ACHN (cell line): ENCODE measurements at places on chromosomes 7 and 10.

- no peak for DNase-seq
Observed at GRCh38 chr7:148218603-148219002, 372.0 kb upstream of the C7orf33 start.

DNA sequence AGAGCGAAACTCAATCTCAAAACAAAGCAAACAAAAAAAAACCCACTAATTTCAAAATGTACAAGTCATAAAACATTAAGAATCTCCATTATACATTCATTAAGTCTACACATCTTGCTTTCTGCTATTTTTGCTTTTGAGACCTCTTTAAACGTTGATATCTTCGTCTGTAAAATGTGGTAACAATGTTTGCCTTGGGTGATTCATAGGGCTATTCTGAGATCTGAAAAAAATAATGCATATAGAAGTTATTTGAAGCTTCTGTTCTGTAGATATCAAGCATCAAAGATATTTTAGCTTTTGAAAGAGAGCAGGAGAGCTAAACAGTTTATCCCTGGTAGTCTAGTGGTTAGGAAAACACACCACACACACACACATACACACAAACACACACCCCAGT lies 158.1 kb upstream of the PLXDC2 start:
- DNase-seq, result no peak

DNA sequence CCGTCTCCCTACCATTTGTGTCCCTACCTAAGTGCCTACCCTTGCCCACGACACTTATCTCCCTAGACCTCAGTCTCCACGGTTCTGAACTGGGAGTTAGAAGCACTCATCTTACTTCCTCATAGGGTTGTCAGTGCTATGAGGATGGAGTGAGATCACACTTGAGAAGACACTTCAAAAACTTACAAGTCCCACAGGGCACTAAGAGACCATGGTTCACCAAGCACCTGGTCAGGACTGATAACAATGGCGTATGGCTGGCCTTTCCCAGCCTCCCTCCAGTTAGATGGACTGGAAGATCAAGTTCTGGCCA lies 43.2 kb downstream of the KCNMA1 start:
- no peak for DNase-seq

DNA sequence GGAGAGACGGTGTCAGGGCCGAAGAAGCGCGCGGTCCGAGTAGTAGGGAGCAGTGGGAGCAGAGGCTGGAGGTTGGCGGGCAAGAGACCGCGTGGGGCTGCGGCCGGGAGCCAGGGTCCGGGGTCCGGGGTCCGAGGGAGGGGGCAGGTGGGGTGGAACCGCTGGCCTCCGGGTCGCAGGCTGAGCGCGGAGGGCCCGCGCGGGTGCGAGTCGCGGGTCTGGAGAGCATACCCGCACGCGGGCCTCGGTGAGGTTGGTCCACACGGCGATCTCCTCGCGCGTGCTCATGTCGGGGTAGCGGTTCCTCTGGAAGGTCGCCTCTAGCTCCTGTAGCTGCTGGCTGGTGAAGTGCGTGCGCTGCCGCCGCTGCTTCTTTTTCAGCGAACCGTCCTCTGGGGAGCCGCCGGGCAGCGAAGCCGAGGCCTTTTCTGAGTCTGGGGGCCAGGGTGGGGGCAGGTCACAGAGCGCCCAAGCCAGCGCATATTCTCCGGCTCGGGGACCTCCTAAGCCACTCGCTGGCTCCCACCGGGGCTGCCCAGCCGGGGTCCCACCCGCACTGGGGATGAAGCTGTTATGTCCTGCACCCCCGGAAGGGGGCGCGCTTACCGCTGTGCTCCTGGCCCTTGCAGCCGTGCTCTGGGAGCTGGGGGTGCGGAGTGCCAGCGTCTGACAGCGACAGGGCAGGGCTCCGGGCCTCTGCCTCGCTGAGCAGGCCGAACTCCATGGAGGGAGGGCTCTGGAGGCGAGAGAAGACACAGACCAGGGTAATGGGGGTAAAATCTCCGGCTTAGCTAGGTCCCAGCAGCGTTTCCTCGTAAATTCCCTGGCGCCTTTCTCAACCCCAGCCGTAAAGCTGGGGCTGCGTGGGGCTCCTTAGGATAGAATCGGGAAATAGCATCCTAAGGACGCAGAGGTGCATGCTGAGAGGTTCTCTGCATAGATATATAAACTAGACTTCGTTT lies 5.5 kb downstream of the ELOVL3 start:
- DNase-seq, result peak; percentile 71

DNA sequence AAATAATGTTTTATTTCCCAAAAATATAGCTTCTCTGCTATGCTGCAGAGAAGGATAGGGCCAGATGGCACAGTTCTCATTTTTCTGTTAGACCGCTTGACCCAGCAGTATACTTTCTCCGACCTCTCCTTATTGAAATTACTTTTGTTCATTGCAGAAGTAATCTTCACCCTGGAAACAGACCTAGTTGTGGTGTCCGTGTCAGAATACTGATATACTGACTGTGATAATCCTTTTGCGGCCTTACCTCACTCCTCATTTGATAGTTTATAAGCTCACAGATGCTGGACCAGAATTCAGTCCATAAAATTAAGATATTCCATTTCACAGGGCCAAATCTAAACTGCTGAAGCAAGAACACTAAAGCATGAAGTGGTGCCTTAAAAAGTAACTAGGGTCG lies 260.6 kb upstream of the DKK1 start:
- DNase-seq, result no peak

DNA sequence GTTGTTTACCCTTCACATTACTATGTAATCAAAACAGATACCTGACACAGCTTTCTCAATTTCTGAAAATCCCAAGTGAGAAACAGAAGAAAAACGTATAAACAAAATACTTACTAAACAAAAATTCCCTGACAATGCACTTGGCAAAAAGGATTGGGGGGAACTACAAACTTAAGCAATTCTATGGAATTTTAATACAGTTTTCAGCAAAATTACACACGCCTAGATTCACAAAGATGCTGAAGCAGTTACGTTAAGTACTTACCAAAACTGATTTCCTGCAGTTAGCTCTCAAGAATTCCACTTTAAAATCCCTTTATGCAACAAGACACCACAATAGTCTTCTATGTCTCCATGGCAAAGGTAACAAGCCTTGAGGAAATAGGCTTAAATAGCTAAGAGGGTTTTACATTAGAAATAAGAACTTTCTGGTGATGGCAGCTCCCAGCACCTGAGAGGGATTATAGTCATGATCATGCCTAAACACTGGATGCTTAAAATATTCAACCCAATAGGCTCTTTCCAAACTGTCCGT lies 10.8 kb downstream of the TOMM7 start:
- DNase-seq, result no peak

- DNase-seq, result no peak
Observed at GRCh38 chr7:71191771-71192170, 59.8 kb downstream of the GALNT17 start.

- DNase-seq, result no peak
Observed at GRCh38 chr7:72710983-72711382, 117.0 kb downstream of the TYW1B start.

- no peak for DNase-seq
Observed at GRCh38 chr10:113319479-113319878, 233.4 kb upstream of the HABP2 start.

GRCh38 chr10:30591249-30591670 lies 38.3 kb downstream of the LYZL2 start:
- peak; percentile 34 for DNase-seq

GRCh38 chr10:4519658-4520402 lies 306.2 kb upstream of the AKR1E2 start:
- no peak for DNase-seq

GRCh38 chr7:150410680-150411346 lies 31.7 kb downstream of the ZNF775 start:
- peak; percentile 78 for DNase-seq

GRCh38 chr7:139566075-139566474 lies 42.6 kb downstream of the CLEC2L start:
- DNase-seq, result no peak

DNA sequence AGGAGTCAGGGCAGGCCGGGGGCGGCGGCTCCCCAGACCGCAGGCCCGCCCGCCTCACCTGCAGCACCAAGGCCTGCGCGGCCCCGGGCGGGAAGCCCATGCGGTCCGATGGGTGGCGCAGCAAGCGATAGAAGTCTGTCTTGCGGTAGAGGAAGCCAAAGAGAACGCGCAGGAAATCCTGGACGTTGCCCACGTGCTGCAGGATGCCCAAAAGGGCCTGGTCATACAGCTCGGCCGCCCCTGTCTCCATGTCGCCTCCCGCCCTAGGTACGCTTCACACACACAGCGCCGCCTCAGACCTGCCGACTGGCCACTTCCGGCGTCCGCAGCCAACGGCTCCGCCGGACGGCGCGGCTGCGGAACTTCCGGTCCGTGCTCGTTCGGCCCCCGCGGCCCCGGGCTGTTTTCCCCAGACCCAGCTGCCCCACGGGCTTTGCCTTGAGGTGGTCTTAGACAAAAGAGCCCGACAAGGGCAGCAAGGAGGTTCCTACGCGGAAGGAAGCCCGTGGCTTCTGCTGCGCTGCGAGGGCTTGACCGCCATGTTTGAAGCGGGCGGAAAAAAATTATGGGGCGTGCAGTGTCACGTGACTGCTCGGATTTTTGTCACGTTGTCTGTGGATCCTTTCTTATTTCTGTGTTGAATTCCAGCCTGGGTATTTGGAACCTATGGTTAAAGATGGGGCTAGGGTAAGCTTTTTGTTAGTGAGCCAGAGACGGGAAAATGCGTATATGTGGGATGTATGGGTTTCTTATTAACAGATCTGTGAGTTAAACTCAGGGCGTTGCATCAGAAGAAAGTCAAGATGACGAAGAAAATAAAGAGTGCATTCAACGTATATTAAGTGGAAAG lies at the start of gene NUDCD3:
Gene NUDCD3 (minus strand): TSS at position 308 of the 850 bp plus-strand sequence. CDS start 58 bp downstream, at position 250.
- peak; percentile 88 for DNase-seq

DNA sequence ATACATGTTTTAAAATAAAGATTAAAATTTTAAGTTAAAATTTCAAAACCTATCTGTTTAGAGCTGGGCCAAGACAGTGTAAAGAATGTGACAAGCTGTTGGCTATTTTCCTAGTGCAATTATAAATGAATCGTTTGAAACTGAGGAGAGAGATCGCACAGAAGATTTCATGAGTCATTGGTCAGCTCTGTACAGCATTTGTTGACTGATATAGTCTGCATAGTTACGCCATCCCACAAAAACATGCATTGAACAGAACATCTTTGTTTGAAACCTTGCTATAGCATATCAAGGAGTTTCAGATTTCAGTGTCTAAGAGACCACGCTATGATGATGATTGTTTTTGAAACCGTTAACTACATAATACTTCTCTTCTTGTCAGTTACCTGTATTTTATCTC lies 1.3 kb upstream of the C10orf67 start:
- DNase-seq, result no peak

DNA sequence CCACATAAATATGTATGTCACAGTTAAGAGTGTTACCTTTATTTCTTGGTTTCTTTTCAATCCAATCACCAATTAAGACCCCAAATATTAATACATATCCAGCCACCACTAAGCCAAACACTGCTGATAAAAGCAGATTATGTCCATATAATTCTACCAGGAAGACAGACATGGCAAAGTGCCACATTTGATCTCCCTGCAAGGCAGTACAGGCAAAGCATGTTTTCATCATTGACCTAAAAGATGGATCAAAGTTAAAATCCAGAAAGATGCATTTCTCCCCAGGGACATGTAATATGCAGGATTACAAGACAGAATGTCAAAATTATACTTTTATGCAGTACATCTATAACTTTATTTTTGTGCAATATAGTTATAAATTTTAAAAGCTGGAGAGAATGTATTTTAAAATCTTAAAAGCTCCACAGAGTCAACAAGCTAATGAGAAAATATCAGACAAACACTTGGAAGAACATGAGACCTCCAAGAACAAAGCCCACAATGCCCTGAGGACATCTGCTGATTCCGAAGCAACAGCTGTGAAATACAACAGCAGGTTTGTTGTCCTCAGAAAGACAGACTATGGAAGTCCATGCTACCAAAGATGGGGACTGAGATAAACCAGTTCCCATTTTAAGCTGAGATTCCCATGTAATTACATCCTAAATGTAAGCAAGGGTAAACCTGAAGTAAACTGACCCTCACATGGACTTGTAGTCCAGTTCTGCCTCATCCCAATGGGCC lies 54.5 kb upstream of the TOMM7 start:
- DNase-seq, result no peak

GRCh38 chr7:115338016-115338415 lies 416.1 kb downstream of the MDFIC start:
- no peak for DNase-seq

DNA sequence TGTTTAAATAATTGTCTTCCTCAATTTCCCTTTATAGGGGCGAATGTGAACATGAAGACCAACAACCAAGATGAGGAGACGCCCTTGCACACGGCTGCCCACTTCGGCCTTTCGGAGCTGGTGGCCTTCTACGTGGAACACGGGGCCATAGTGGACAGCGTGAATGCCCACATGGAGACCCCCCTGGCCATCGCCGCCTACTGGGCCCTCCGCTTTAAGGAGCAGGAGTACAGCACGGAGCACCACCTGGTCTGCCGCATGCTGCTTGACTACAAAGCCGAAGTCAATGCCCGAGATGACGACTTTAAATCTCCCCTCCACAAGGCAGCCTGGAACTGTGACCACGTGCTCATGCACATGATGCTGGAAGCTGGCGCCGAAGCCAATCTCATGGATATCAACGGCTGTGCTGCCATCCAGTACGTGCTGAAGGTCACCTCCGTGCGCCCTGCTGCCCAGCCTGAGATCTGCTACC lies 42.1 kb downstream of the ASB4 start:
- DNase-seq, result no peak

GRCh38 chr10:14605231-14605925 lies 169.3 kb downstream of the FAM107B start:
- DNase-seq, result peak; percentile 59

DNA sequence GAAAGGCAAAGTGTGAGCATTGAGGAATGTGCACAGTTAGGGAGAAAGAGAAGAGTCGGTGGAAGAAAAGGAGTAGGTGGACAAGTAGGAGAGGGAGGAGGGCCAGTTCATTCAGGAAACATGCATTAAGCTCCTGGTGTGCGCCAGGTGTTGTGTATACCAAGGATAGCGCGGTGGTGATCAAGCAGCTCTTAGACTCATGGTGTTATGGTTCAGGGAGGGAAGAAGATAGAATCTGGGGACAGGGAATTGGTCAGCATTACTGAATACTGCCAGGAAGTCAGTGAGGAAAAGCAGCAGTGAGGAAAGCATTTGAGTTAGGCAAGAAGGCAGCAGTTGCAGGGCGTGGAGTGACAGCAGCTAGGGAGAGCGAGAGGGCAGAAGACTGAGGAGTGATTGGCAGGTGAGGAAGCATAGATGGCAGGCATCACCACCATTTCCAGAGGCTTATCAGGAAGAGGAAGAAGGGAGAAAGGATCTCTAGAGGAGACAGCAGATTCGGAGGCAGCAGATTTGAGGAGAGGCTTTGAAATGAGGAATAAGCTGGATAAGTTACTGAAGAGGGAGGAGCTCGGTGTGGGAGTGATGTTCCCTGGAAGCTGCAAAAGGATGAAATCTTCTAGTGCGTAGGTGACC lies 265.6 kb downstream of the GFRA1 start:
- no peak for DNase-seq

DNA sequence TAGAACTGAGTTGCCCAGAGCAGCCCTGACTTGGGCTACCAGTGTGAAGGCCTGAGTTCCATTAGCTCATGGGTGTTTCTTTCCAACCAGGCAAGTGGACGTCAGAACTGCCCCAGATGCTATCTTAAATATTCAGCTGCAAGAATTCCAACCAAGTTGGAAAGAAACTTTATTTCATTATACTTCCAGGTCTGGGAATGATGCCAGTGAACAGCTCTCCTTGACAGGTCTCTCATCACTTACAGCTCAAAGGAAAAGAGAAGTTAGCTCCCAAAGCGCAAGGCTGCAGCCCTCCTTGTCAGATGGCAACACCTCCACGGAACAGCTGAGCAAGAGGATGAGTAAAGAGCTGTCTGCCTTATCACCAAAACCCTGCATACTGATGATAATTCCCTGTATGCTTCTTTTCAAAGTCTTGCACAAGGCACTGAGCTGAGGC lies 255.5 kb upstream of the AOAH start:
- no peak for DNase-seq

GRCh38 chr7:157557263-157557662 lies 220.5 kb downstream of the DNAJB6 start:
- no peak for DNase-seq
